GM13976 (cell line): ENCODE measurements at places on chromosomes 2 and 18.

DNA sequence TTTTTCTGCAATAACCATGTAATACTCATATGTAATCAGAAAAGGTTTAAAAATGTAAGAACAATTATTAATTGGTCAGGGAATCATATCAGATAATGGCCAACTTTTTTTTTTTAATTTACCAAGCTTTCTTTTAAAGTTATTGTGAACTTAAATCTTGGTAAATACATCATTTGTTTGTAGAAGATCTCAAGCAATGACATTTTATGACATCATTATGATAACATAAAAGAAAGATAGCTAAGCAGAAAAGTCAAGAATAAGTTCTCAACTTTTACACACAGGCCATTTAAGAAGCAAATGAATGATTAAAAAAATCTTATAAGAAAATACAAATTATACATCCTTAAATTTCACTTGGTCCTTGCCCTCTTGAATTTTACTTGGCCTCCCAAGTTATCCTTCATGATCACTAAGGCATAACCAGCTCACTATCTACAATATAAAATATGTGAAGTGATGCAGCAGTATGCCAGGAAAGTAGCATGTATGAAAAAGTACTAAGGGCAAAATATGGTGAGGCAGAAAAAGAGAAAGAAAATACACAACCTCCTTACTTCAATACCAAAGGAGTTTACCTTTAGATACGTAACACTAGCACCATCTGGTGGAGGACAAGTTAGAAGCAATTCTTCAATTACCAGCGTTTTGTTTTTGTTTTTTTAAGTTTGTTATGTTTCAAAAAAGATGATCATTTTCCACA, 116.6 kb downstream of the SRBD1 start:
- peak; percentile 46 for DNase-seq

DNA sequence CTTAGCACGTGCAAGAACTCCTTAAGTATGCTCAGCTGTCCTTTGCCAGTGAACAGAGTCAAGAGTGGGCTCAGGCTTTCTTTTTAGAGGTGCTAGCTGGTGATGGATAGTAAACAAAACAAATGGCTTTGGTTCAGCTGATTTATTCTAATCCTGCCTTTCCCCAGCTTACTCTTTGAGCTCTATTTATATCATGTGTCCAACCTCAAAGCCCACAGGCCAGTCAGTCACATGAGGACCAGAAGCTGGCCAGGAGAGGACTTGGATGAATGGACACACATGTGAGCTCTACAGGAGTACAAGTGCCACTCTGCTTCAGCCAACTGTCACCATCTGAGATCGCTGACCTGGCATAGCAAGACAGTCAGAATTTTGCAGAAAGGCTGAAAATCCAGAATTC, 59.4 kb downstream of the STK39 start:
- no peak for DNase-seq

GRCh38 chr2:141393214-141393545, 737.6 kb downstream of the LRP1B start:
- no peak for DNase-seq

DNA sequence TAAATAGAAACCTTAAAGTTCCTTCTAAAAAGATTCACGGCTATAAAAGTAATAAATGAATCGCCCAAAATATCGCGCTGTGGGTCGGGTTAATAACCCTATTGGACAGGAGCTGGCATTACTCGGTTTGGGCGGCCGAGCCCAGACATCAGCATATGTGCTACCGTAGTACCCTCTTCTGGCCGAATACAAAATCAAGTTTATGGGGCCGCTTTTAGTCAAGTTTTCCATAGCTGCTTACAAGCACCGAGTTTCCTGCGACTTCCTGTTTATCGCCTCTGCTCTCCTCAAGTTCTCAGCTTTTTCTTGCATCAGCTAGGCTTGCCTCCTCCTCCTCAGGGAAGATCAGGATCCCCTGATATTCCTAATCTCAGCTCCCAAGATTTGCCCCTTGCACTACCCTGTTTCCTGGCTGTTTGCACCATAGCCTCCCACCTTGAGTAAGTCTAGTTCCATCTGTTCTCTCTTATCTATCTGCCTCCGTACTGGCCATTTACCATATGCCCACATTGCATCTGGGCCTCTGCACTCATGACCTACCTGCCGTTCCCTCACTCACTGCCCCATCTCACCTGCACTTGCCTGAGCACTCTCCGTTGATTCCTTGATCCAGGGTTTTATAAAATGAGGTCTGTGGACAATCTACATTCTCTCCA, 56.1 kb downstream of the SLC35F5 start:
- peak; percentile 86 for DNase-seq

- no peak for DNase-seq
These were observed 6.7 kb downstream of the LDLRAD4 start for GRCh38 chr18:13225261-13225660.

- DNase-seq, result no peak
These were observed 2.6 kb downstream of the PMAIP1 start for GRCh38 chr18:59902131-59902992.

GRCh38 chr2:105175231-105175630, 66.3 kb upstream of the GPR45 start:
- no peak for DNase-seq
